ENCODE measurements at places on chromosomes 3 and 15.

DNA sequence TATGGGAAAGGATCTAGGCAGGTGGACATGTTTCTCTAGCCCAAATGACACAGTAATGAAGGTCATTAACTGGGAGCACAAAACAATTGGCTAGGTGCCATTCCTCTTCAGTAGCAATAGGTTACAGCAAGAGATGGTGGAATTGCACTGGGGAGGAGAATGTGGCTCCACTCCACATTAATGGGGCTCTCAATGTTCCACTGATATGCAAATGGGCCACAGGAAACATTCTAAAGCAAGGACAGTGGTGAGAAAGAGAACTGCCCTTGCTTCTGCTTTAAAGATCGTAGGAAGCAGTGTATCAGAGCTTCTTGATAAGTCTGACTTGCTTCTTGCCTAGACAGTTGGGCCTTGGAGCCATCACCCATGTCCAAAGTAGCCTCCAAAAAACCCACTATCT lies 271.4 kb upstream of the PPP2R3A start:
- H3K4me3 ChIP-seq, result no peak overlapping the region
- no peaks in the 10 kb centered on the region for H3K36me3 ChIP-seq
- H3K4me1 ChIP-seq, result no peaks in the 10 kb centered on the region
- H3K27ac ChIP-seq, result no peak overlapping the region
- H3K27me3 ChIP-seq, result no peaks in the 10 kb centered on the region
- DNase-seq, result no peak

GRCh38 chr3:127754411-127755304 lies 67.7 kb downstream of the MGLL start:
- no peaks in the 10 kb centered on the region for H3K27me3 ChIP-seq
- no peak overlapping the region for H3K4me3 ChIP-seq
- H3K27ac ChIP-seq, result no peak overlapping the region
- DNase-seq, result no peak
- H3K36me3 ChIP-seq, result no peaks in the 10 kb centered on the region

- DNase-seq, result no peak
- no peaks in the 10 kb centered on the region for H3K4me1 ChIP-seq
- H3K27me3 ChIP-seq, result no peaks in the 10 kb centered on the region
- no peak overlapping the region for H3K27ac ChIP-seq
- no peak overlapping the region for H3K4me3 ChIP-seq
Measured at GRCh38 chr3:79846148-79846933, 78.5 kb upstream of the ROBO1 start.

- no peak overlapping the region for H3K27ac ChIP-seq
- H3K36me3 ChIP-seq, result no peaks in the 10 kb centered on the region
- DNase-seq, result no peak
- H3K27me3 ChIP-seq, result no peaks in the 10 kb centered on the region
- H3K4me3 ChIP-seq, result no peak overlapping the region
Measured at GRCh38 chr3:100600181-100601042, 9.0 kb upstream of the ADGRG7 start.

DNA sequence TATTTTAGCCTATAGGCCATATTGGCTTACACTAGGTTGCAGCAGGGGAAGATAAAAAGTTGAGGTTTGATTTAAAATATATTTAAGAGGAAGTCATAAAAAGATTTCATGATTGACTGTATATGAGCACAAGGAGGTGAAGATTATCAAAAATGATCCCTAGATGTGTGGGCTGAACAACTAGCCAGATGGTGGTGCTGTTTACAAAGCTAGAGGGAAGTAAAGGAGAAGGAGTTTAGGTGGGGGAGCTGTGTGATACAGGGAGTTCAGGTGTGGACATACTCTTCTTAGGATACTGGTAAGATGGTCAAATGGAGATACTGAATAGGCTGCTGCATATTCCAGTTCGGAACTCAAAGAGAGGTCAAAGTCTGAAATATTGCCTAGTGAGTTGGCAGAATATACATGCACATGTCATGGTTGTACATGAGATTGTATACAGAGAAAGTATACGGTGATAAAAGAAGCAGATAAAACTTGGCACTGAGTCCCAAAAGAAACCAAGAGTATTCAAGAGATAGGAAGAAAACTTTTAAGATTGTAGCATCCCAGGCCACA lies 727.8 kb downstream of the NLGN1 start:
- H3K4me1 ChIP-seq, result no peaks in the 10 kb centered on the region
- H3K27ac ChIP-seq, result no peak overlapping the region
- DNase-seq, result no peak
- H3K4me3 ChIP-seq, result no peak overlapping the region
- H3K27me3 ChIP-seq, result no peaks in the 10 kb centered on the region

GRCh38 chr3:29552051-29552450 lies 271.2 kb downstream of the RBMS3 start:
- no peaks in the 10 kb centered on the region for H3K36me3 ChIP-seq
- H3K27ac ChIP-seq, result no peak overlapping the region
- H3K4me1 ChIP-seq, result no peaks in the 10 kb centered on the region
- no peak for DNase-seq

- H3K36me3 ChIP-seq, result no peaks in the 10 kb centered on the region
- no peaks in the 10 kb centered on the region for H3K27me3 ChIP-seq
- H3K4me1 ChIP-seq, result no peaks in the 10 kb centered on the region
- H3K27ac ChIP-seq, result no peak overlapping the region
- H3K4me3 ChIP-seq, result no peak overlapping the region
Measured at GRCh38 chr3:8864402-8865350, 95.3 kb upstream of the OXTR start.

All from vagina (tissue), 2 donors.